ENCODE measurements at places on chromosomes 12 and 14.
A peak's percentile ranks its signal among the peaks of the same experiment; 100 is the strongest.

GRCh38 chr12:111776836-111777344 lies 10.2 kb downstream of the ALDH2 start:
- no peak for DNase-seq

GRCh38 chr12:101581190-101581589 lies 13.6 kb upstream of the MYBPC1 start:
- DNase-seq = no peak

GRCh38 chr12:30308010-30308717 lies 387.5 kb downstream of the IPO8 start:
- no peak for DNase-seq

DNA sequence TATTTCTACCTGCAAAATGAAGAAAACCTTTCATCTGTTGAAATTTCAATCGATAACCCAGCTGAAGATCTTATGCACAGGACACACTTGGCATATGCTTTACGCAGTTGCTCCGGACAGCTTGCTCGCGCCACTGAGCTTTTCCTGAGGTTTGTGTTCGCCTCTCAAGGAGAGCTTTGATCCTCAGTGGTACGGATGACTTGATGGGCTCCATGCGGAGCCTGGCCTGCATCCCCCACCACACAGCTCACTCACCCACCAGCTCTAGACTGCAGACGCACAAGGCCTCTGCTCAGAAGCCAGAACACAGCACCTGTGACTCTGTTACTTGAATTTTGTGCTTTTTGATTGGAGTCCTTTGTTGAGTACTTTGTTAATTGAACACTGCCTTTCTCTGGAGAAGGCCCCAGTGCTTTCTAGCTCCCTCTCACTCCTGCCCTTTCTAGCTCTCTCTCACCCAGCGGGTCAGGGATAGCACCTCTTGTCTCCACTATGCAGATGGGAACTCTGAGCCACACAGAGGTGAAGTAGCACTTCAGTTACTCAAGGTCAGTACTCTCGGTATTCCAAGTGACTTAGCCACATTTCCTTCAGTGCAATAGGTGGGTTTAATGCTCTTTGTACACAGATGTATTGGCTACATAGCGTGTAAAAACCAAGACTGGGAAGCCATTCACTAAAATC lies 52.1 kb downstream of the TBC1D30 start:
- no peak for DNase-seq

DNA sequence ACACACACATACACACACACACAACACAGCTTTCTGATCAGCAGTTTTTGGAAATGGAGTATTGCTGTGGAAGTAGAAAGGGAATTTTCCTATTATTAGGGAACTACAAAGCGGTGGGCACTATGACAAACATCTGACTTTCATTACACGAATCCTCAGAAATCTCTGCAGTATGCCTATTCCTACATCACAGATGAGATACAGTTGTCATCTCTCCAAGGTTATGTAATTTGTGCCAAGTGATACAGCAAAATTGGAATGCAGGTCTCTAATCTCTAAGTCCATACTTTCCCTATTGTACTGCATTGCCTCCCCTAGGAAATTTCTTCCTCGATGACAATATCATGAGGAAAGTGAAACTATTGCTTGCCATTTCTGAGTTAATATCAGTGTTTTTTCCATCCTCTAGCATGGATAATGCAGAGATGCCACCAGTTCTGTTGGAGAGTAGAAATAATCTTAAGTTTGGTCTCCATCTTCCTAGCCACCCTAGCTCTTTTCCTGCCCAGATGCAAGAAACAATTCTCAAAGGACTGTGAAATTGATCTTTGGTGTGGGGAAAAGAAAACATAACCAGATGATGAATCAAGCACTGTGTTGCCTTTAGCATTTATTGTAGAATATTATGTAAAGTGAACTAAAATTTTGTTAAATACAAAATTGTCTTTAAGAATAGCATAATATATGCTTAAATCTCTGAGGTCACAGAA lies 94.7 kb downstream of the ERGIC2 start:
- DNase-seq = no peak

DNA sequence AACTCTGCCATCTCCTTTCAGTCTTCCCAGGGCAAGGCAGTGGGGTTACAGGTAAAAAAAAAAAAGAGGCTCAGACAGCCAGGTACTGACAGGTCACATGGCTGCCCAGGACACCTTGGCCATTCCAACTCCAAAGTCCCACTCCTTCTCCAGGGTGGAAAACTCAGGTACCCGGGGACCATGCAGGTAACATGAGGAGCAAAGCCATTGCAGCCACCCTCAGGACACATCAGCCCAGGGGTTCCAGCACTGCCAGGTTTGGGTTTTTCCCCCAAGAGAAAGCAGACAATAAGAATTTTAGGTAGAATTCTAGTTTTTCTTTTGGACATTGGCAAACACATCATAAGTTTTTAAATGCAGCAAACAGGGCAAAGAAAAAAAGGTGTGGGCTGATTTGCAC lies 15.3 kb downstream of the FAM222A start:
- DNase-seq = no peak

DNA sequence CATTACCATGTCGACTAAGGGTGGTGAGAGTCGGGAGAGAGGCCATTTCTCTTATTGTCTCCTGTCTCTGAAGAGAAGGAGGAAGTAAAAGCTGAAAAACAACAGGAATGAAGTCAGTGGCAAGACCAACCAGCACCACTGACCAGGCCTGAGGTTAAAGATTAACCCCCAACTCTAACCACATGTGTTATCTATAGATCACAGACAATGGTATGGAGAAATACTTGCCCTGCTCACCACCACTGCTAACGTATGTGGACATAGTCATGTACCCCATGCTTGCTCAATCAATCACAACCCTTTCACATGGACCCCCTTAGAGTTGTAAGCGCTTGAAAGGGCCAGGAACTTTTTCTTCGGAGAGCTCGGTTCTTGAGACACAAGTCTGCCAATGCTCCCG lies 690.9 kb upstream of the LMO3 start:
- no peak for DNase-seq

GRCh38 chr12:84069198-84069597 lies 843.4 kb downstream of the SLC6A15 start:
- no peak for DNase-seq

GRCh38 chr14:73634011-73634833 lies 10.6 kb upstream of the DNAL1 start:
- DNase-seq = peak; percentile 59

DNA sequence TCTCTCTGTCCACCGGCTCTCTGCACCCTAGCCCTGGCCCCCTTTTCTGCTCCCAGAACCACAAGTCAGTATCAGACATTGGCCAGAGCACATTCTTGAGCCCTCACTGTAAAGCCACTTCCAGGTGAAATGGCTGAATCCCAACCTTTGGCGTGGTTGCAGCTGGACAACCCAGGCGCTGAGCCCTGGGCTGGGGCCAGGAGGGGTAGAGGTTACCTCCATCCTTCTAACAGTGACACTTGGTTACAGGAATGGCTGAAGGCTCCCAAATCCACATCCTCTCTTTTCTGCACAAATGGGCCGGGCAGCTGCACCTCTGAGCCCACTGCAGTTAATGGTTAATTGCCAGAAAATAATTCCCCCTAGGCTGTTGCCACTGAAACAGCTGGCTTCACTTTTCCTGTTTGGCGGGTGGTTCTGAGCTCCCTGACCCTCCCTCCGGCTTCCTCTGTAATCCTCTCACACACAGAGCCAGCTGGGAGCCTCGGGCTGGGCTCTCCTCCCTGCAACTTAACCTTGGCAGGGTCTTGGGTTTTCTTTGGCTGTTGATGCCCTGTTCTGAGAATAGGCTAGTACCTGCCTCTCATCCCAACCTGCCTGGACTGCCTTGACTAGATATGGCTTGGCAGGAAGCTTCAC lies 44.1 kb downstream of the TSPAN11 start:
- DNase-seq = peak; percentile 59
